ENCODE measurements at places on chromosomes 7 and 10. TPM values are rescaled to one million over a fixed set of nuclear protein-coding genes. Genes with fewer than 3 reads are reported as not detected.

ARPC1A gene
- 193 TPM for total RNA-seq

- DNase-seq = no peak
Measured at GRCh38 chr7:107638594-107638993, 22.0 kb upstream of the SLC26A4 start.

- DNase-seq = no peak
Measured at GRCh38 chr10:133420028-133420427, 4.4 kb downstream of the SPRN start.

- DNase-seq = no peak
Measured at GRCh38 chr7:128093614-128094570, 62.7 kb upstream of the LRRC4 start.

DNA sequence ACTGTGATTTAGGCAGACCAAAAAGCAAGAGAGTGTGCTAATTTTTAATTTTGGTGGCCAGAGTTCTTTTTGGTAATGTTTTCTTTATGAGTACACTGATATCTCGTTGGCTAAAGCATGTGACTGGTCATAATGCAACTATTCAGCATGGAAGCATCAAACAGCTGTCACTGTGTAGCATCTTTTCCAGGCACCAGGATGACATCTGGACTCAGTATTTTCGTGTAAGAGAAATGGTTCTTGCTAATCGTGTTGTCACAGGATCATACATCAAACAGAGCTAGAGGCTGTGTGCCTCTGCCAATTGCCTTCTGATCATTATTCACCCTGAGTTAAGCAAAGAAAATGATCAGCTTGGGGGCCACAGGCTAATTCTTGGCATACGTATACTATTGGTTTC lies 118.9 kb downstream of the SND1 start:
- DNase-seq = no peak

GRCh38 chr10:119650692-119651513 lies at the start of gene BAG3:
Gene BAG3 (plus strand): TSS chr10:119651380. CDS start chr10:119651676, 296 bp downstream.
- peak; percentile 84 for DNase-seq

Measured in PC-3 (cell line).